ENCODE measurements at places on chromosomes 2 and 18.

- DNase-seq: no peak
Measured at GRCh38 chr2:134137182-134137611, 116.7 kb upstream of the MGAT5 start.

DNA sequence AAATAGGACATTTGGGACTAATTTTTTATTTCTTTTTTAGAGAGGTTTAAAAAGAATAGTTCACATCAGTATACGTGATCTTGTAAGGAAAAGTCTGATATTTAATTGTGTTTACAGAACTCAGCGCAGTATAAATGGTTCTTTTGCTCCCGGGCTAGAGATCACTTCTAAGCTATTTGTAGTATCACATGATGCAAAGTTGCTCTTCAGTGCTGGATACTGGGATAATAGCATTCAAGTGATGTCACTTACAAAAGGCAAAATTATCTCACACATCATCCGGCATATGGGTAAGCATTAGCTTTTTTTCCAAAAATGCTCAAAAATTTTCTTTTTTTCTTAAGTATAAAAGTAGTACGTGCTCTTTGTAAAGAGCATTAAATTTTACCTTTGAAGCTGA lies 37.4 kb upstream of the CYP20A1 start:
- DNase-seq: no peak

DNA sequence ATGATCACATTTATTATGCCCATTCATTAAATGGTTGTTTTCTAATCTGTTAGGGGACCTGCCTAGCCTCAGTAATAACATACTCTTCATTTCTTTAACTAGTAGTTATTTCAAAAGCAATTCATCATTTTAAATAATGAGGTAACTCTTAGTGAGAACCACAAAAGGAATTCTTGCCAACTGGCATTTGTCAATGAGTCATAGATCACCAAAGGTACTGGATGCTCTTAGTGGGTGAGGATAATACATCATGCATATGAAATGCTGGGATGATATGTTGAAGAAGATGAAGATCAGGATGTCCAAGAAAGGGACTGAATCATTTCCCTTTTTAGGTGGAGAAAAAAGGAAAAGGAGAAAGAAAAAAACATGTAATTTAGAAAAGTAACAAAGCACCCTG lies 826.2 kb upstream of the DDX18 start:
- DNase-seq: no peak

GRCh38 chr2:220134756-220135534 lies 507.5 kb downstream of the SLC4A3 start:
- DNase-seq: no peak

Measured in amniotic stem cell (primary cell).